ENCODE measurements at places on chromosomes 16 and 17. TPM values are rescaled to one million over a fixed set of nuclear protein-coding genes. Genes with fewer than 3 reads are reported as not detected.

CCL16 gene
- total RNA-seq: not detected

CNGB1 gene
- 0.32 TPM for total RNA-seq

DRG2 gene
- total RNA-seq: 29.4 TPM

TAT gene
- 0.24 TPM for total RNA-seq

LRRC36 gene
- total RNA-seq: not detected

HLF gene
- 10.8 TPM for total RNA-seq

RNF43 gene
- total RNA-seq: 7.4 TPM

MARCHF10 gene
- total RNA-seq: not detected

TSPAN10 gene
- total RNA-seq: 2.2 TPM

CISD3 gene
- 28.6 TPM for total RNA-seq

SLC16A11 gene
- 0.60 TPM for total RNA-seq

SGF29 gene
- total RNA-seq: 11.4 TPM

PER1 gene
- 65.0 TPM for total RNA-seq

QRICH2 gene
- 1.6 TPM for total RNA-seq

MYH8 gene
- total RNA-seq: not detected

RAB26 gene
- total RNA-seq: 6.0 TPM

COPZ2 gene
- 17.3 TPM for total RNA-seq

EPX gene
- total RNA-seq: not detected

CPHXL2 gene
- total RNA-seq: not detected

GOSR1 gene
- 31.4 TPM for total RNA-seq

SLFN14 gene
- total RNA-seq: not detected

VTN gene
- 0.60 TPM for total RNA-seq

RND2 gene
- total RNA-seq: 0.16 TPM
